ENCODE measurements at places on chromosomes 11 and 22. TPM values are rescaled to one million over a fixed set of nuclear protein-coding genes. Genes with fewer than 3 reads are reported as not detected.

DNA sequence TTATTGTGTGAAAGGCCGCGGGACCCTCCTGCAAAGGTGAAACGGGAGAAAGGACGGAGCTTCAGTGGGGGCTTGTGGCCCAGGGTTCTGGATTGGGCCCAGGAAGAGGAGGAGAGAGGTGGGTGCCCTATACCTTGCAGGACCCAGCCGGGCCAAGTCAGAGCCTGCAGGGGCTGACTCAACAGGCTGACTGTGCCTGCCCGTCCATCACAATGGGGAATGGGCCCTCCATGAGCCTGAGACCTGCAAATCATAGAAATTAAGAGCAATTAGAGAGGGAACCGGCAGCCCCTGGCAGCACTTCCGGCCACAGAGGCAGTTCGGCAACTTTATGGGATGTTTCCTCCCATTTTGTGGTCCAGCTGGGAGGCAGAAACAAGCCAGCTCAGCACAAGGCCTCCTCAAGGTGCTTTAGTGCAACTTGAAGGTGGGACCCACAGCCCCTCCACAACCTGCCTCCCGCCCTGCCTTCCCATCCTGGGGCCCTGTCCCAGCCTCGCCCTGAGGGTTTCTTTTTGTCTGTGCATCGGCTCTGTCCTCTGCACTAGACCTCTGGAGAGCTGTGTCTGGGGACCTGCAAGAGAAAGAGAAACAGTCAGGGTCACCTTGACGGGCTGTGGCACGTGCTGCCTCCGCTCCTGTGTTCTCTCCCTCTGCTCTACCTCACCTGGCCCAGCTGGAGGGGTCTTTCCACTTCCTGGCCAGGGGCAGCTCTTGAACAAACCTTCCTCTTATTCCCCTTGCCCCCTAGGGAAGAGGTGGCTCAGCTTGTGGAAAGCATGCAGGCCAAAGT, 19.1 kb upstream of the NECTIN1 start:
- DNase-seq: no peak

DNA sequence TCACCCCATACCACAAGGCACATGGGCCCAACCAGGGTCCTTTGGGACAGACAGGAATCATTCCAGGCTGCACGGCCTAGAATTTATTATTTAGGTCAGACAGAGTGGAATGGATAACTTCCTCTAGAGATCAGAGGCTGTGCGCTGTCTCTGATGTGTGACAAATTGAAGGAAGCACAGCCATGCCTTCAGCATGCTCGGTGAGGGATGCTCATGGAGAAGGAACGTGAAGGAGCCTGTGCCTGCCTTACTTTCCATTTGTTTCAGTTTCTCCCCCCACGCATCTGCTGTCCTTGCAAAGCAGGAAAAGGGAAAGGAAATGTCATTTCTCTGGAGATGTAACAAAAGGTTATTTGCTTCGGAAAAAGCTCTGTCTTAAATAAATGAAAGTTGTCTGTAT, 644.1 kb downstream of the OPCML start:
- no peak for DNase-seq

OR52H1 gene
- total RNA-seq: not detected

- DNase-seq: no peak
Measured at GRCh38 chr22:35986088-35986487, 42.5 kb downstream of the RBFOX2 start.

DNA sequence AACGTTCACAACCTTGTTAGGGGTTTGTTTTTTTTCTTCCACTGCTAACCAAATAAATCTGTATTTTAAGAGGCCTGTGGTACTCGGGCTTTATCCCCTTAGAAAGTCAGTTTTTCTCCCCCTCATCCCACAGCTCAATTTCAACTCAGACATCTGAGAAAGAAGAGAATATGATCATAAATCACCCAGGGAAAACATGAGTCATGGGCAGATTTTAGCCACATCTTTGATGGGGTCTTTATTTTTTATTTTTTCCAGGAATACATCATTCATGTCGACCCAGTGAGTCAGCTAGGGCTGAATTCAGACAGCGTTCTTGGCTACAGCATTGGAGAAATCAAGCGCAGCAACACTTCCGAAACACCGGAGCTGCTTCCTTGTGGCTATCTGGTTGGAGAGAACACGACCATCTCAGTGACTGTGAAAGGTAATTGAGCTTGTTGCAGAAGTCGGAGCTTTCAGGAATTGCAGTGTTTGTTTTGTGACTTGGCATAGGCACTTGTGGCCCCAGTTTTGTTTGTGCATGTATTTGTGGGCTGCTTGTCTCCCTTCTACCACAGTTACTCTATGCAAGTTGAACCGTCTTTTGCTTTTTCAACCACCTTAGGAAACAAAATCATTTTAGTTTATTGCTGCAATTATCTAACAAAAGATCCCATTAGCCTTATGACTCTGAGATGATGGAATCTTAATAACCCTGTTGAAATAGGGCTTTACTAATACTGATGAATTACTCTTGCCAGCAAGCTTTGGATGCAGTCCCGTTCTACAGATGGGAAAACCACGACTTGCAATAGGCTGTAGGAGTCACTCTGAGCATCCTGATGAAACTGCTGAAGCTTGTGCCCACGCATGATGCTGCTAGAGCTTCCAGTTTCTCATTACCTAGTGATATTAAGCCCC, 62.7 kb downstream of the DBX1 start:
- DNase-seq: no peak

GRCh38 chr22:39988386-39989114, 6.2 kb upstream of the FAM83F start:
- no peak for DNase-seq

DNA sequence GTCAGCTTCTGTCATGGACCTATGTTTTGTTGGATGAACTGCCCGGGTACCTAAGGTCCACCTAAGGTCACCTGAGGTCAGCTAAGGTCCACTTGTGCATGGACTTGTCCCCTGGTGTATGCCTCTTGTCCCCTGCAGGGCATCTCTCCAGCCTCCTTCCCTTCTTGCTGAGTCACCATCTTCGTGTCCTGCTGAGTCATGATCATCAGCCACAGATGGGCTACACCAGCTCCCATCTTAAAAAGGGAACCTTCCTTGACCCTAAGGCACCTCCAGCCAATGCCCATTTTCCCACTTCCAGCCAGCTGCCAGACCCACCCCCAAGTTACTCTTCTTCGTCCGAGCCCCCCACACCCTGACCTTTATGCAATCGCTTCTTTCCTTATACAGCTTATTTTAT, 544.9 kb downstream of the TBC1D22A start:
- no peak for DNase-seq

- DNase-seq: no peak
Measured at GRCh38 chr11:134753771-134754520, 341.9 kb upstream of the B3GAT1 start.

DNA sequence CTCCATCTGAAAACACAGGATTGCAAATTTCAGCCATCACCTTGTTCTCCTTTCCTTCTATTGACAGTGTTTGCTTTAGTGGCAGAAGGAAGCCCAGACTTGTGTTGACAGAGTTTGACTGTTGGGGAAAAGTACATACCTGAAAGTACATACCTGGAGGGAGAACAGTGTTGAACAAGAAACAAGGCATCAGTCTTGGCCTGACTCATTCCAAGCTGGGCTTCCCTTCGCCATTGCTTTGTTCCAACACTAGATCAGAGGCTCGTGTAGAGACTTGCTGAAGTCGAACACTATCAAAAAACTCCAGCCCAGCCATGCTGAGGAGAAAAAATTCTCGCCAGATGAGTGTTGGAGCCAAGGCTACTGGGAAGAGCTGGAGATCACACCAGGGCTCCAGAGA, 133.4 kb downstream of the BBOX1 start:
- no peak for DNase-seq

SCN3B gene
- 1.2 TPM for total RNA-seq

RNF214 gene
- total RNA-seq: 17.3 TPM

RAG2 gene
- total RNA-seq: not detected

GRCh38 chr11:103079833-103080232, 12.1 kb downstream of the DCUN1D5 start:
- no peak for DNase-seq

DNA sequence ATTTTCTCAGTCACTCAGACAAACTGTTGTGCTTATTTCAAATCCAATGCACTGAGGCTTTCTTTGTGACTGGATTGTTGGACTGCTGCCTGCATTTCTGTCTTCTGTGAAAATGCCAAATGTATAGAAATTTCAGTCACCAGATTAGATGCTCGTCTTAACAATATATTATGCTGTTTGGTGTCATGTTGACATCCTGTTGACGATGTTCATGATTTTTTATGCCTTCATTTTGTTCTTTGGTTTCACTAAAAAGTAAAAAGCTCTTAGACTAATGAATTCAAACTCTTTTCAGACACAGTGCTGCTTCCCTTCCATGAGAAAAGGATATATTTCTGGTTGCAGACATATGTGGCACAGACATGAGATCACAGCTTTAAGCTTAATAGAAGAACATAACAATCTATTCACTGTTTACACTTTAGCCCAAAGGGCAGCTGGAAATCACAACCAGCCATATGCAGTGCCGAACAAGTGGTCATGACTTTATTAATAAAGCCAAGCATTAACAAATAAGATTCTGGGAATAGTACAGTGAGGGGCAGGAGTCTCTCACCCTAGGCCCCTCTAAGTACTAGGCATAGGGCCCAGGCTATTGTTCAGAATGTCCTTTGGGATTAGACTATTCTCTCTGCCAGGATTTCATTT, 9.4 kb upstream of the SOX6 start:
- no peak for DNase-seq

GRCh38 chr22:30868663-30869385, 99.8 kb downstream of the MORC2 start:
- DNase-seq: no peak

RAB38 gene
- total RNA-seq: 0.70 TPM

DNA sequence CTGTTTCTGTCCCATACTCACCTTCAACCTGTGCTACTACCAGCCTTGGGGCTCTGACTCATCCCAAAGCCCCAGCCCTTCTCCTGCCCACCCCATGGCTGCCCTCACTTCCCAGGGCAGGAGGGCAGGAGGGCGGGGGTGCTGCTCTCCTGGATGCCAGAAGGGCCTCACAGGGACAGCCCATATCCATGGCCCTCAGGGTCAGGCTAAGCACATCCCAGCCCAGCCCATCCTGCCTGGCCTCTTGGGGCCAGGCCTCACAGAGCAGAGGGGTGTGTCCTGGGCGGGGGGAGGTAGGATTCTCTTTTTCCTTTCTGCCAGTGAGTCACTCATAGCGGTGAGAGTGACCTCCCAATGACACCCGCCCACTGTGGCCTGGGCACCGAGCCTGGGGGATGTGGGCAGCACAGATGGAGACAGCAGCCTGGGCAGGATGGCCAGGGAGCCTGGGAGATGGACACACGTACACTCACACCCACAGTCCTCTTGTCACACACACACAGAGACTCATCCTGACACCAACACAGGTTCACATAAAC, 2.4 kb downstream of the LTBP3 start:
- peak; percentile 79 for DNase-seq

DNA sequence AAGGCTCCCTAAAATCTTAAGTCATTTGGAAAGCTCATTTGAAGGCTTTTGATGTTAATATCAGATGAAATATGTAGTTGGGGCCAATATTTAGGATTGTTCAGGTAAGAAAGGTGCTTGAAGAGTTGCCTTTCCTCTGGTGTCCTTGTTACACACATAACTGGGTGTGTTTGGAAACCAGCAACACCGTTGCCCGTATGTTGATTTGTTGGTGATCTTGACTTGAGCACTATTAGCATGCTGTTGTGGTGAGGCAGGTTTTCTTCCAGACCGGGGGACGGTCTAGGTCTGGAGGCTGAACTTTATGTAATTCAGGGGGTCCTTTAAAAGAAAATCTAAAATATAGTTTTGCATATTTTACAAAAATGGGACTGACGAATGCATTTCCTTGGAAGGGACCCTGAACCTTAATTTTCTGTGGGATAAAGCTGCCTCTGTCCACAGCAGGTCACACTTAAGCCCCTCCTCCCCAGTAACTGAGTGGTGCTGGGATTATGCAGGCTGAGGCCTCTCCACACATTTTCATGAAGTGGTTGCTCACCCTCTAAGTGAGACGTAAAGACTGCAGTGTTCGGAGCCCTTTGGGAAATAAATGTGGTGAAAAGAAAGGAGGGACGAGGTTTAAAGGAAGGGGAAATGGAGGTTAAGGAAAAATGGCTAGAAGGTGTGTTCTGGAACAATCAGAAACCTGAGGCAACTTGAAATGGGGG, 1.8 kb downstream of the YWHAH start:
- DNase-seq: no peak

FAM180B gene
- total RNA-seq: 0.22 TPM

DNA sequence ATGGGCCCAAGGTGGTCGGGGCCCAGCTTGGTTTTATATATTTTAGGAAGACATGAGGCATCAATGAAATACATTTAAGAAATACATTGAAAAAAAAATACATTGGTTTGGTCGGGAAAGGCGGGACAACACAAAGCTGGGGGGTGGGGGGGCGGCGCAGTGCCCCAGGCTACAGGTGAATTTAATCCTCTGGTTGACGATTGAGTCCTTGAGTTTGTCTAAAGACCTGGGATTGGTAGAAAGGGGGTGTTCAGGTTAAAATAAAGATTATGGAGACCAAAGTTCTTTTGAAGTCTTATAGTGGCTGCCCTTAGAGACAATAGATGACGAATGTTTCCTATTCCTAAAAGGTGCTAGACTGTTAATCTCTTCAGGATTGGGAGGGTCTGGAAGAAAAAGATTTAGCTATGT, 3.1 kb downstream of the IFITM1 start:
- DNase-seq: no peak

MRGPRE gene
- not detected for total RNA-seq

DNA sequence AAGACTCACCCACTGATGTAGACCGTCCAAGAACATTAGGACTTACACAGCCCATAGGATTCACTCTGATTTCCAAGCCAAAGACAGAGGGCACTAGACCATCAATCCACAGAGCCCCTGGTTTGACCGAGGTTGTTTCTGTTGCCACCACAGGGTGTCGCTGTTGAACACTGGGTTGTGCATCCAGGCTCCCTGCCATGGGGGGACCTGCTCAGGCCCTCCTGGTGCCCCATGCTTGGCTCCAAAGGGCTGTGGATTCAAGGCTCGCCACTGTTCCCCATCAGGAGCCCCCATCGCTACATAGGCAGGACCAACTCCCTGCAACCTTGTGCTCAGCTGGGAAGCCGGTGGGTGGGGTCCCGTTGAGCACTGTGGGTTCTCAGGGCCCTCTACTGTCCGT, 128.0 kb upstream of the ANO1 start:
- no peak for DNase-seq

- no peak for DNase-seq
Measured at GRCh38 chr22:46798041-46798365, 35.6 kb downstream of the TBC1D22A start.

GRCh38 chr11:76657187-76658170, 13.1 kb downstream of the LRRC32 start:
- DNase-seq: peak; percentile 53

GRCh38 chr11:116960930-116961329, 123.5 kb upstream of the APOA1 start:
- DNase-seq: no peak

DNA sequence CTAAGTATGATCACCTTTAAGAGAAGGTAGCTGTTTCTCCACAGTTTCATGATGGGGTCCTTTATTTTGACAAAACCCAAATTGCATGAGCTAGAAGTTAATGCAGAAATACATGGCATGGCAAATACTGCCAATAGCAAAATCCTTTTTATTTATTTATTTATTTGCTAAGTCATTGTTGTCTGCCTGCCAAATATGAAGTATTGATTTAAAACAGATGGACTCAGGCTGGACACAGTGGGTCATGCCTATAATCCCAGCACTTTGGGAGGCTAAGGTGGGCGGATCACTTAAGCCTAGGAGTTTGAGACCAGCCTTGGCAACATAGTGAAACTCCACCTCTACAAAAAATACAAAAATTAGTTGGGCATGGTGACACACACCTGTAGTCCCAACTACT, 52.4 kb downstream of the LARGE2 start:
- no peak for DNase-seq

GRCh38 chr22:22030493-22031182, 48.1 kb upstream of the TOP3B start:
- DNase-seq: no peak

Measured in Right ventricle myocardium inferior (tissue), 1 donor.